H7 (cell line): ENCODE measurements at places on chromosomes 3 and 15. TPM values are rescaled to one million over a fixed set of nuclear protein-coding genes. Genes with fewer than 3 reads are reported as not detected.

The ITIH1 gene
- total RNA-seq: not detected in 2 replicates

The UCN2 gene
- 0.15 and 0.69 TPM in 2 replicates for total RNA-seq

The ZNF620 gene
- 5.6 and 8.8 TPM in 2 replicates for total RNA-seq

The CPNE9 gene
- 0.18 and 0.38 TPM in 2 replicates for total RNA-seq

The ANP32A gene
- total RNA-seq: 107 and 138 TPM in 2 replicates

The CCDC39 gene
- total RNA-seq: 0.07 TPM in 1 of 2 replicates, not detected in the other

The FRMD4B gene
- total RNA-seq: 1.0 and 1.6 TPM in 2 replicates

The GHRL gene
- not detected in 2 replicates for total RNA-seq

The ARID3B gene
- 65.9 and 68.0 TPM in 2 replicates for total RNA-seq

The ADAMTSL3 gene
- total RNA-seq: 0.48 and 0.67 TPM in 2 replicates

The LRRIQ4 gene
- total RNA-seq: 0.15 TPM in 1 of 2 replicates, not detected in the other

The MCF2L2 gene
- total RNA-seq: 5.3 and 6.4 TPM in 2 replicates

- peak; percentile 97 for DNase-seq
Measured at GRCh38 chr3:128432971-128433836, 33.5 kb downstream of the DNAJB8 start.

- no peak for DNase-seq
Measured at GRCh38 chr15:63497642-63498467, 6.5 kb upstream of the USP3 start.

GRCh38 chr15:66603301-66604179, 37.7 kb upstream of the LCTL start:
- DNase-seq: peak; percentile 92

DNA sequence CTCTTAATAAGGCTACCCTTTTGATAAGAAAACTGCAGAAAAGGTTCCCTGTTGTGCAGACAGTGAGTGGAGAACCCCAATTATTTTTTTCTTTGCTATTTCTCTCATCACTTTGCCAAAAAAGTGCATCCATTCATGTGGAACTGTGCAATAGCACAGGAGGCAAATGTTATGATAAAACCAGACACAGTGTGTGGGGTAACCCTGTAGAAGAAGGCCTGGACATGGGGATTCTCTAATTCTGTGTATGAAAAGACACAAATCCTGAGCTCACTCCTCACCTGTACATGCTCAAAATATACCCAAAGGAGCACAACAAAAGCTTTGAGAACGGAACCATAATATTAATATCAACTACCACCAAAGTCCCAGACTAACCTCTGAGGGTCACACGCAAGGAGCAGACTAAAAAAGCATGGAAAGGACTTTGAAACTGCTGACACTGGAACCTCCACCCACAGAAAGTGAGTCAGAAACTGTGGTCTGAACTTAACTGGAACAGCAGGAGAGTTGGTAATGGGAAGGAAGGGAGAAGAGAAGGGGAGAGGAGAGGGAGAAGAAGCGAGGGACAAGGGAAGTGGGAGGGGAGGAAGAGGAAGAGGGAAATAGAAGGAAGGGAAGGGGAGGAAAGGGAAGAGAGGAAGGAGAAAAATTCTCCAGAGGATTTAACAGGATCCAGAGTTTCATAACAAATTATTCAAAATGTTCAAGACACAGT, 299.9 kb downstream of the TBC1D5 start:
- DNase-seq: no peak

- no peak for DNase-seq
Measured at GRCh38 chr3:74127256-74127655, 487.2 kb downstream of the CNTN3 start.

DNA sequence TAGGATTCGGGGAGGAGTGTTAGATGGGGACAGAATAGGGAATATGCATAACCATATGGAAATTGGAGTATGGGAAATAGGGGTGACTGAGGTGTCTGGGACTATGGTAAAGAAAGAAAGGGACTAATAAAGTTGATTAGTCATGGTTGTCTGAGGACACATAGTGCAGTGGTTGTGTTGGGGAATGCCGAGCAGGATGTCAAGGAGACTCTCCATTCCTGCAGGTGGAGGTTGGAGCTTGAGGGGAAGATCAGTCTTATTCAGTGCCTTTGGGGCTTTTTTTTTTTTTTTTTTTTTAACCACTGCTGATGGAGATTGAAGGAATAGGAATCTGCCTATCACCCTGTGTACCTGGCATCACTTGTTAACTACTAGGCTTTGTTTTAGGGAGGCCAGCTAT, 10.8 kb downstream of the NMD3 start:
- DNase-seq: no peak

GRCh38 chr3:175105066-175105465, 245.9 kb downstream of the NAALADL2 start:
- DNase-seq: no peak

- DNase-seq: no peak
Measured at GRCh38 chr15:66212563-66212921, 41.0 kb downstream of the MEGF11 start.

GRCh38 chr3:170679190-170679589, 93.3 kb upstream of the SLC7A14 start:
- no peak for DNase-seq

DNA sequence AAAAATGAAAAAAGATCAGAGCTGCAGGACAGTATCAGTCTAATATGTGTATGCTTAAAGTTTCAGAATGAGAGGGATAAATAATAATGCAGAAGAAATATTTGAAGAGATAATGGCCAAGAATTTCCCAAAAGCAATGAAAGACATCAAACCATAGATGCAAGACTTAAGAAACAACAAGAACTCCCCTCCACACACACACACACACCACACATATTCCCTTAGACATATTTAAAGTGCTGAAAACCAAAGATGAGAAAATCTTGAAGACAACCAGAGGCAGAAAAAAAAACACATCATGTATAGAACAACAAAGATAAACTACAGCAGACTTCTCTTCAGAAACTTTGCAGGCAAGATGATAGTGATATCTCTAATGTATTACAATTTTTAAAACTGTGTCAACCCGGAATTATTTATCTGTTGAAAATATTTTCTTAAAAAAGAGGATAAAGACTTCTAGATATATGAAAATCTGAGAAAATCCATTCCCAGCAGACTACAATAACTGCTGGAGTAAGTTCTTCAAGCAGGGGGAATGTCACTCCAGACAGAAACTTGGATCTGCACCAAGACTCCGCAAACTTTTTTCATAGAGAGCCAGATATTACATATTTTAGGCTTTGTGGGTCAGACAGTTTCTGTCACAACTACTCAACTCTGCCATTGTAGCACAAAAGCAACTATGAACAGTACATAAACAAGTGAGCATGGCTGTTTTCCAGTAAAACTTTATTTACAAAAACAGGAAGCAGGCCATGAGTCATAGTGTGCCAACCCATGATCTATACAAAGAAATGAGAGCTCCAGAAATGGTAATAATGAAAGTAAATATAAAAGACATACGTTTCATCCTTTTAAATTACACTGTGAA, 223.4 kb upstream of the CGNL1 start:
- no peak for DNase-seq

DNA sequence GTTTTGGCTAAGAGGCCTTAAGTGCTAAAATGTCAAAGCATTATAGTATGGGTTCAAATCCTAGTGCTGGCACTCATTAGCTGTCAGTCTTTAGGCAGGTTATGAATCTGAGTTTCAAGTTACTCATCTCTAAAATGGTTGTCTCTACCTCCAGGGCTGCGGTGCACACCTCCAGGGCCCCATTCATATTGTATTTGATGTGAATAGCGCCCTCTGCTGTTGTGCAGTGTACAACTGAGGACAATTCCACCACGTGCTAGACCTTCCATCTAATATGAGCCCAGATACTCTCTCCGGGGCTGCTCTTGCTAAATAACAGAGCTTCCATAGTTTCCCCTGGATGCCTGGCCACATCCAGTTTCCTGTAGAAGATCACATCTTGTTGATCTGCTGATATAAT, 54.3 kb downstream of the OXNAD1 start:
- DNase-seq: peak; percentile 81

GRCh38 chr3:53003320-53003719, 42.6 kb downstream of the SFMBT1 start:
- no peak for DNase-seq

DNA sequence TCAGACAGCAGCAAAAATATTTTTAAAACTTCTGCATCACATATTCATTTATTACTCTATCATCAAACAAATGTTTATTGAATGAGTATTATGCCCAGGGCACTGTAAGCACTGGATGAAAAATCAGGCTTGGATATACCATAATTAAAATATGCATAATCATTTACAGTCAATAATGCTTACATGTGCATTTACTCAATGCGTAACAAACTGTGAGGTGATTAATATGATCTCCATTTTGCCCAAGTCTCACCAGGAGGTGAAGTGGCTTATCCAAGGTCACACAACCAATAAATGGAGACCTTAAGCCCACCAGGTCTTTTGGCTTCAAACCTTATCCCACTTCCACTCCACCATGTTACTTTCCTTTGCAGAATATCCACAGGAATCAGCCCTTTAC, 117.3 kb upstream of the SLC24A5 start:
- no peak for DNase-seq

DNA sequence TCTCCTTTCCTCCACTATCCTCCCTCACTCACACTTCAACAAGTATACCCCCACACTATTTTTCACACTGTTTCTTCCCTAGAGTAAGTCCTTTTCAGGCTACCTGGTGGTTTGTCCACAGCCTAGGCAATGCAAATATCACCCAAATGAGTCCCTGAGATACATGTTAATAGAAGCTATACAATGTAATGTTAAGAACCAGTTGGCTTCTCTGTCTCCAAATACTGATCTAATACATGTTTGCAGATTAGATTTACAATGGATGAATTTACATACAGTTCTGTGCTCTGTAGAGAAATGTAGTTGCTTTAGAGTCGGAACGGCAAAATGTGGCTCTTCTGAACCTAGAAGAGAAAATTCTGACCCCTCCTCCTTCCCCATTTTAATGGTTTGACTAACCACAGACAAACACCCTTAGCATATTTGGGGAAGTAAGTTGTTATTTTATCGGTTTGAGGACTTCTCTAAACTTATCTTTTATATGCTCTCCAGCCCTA, 63.6 kb upstream of the MBNL1 start:
- DNase-seq: no peak

- no peak for DNase-seq
Measured at GRCh38 chr3:120778776-120779175, 36.2 kb downstream of the GTF2E1 start.

DNA sequence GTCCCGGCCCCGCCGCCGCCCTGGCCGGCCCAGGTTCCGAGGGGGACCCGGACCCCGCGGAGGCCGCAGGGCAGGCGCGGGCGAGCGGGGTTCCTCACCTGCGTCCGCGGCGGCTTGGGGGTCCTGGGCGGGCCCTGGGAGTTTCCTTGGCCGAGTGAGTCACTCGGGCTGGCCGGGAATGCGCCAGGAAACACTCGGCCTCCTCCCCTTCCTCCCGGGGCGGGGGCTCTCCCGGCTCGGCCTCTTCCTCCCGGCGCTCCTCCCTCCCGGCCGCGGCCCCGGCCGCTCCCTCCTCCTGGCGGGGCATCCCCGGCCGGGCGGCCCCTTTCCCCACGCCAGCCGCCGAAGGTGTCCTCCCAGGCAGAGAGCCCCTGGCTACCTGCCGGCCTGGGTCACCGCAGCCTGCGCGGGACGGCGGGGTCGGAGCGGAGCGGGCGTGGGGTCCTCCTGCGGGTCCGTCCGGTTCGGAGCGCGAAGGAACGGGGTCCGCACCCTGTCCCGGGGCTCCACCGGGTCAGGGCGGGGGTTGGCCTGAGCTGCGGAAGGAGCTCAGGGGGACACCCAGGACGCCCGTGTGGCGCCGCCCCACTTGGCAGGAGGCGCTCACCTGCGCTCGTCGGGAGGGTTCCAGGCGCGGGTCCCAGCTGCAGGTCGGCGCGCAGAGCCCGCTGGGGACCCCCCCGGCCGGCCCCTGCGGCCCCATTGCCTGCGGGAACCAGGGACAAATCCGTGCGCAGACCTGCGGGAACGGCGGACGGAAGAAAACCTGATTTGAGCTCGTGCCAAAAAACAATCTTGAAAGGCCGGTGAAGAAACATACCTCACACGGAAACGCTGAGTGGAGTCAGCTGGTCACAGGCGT, at the start of gene CYFIP1:
Gene CYFIP1 (minus strand): TSS at position 180 of the 862 bp plus-strand sequence. CDS start 33,083 bp downstream, outside the sequence.
- peak; percentile 95 for DNase-seq

DNA sequence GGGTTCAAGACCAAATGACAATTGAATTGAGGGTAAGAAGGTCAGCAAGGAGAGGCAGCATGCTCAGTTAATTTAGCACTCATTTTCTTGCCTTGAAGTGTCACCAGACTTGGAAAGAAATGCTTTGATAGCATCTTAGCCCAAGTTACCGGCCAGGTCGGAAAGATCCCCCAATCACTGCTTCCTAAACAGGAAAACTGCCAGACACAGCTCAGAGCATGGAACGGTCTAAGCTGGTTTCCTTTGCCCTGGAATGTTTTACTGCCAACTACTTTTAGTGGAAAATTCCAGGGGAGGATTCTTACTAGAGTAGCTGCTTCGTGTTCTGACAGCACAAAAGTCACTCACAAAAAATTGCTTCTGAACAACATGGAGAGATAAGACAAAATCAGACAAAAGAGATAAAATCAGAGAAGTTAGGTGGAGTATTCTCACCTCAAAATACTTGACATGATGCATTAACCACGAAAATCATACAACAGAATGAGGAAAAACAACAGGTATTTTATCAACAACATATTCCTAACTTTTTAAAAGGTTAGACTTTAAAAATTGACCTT, 65.5 kb downstream of the CCR4 start:
- DNase-seq: no peak

DNA sequence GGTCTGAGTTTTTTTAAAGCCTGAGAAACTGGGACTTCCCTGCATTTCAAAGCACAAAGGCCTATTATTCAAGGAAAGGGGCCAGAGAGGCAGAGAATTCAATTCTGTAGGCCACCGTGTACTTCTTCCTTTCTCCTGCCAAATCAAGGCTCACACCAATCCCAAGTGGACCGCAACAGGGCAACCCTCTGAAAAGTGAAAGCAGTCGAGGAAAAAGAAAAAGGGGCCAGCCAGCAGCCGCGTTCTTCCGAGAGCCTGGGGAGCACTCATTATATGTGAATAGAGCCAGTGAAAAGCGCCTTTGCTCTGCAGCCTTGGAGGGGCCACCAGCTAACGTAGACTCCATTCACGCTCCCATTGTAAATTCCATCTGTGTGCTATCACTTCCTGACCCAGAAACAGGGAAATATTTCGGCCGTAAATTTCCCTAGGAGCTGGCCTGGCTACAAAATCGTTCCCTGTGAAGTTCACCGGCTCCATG, 45.9 kb upstream of the THUMPD3 start:
- peak; percentile 44 for DNase-seq

DNA sequence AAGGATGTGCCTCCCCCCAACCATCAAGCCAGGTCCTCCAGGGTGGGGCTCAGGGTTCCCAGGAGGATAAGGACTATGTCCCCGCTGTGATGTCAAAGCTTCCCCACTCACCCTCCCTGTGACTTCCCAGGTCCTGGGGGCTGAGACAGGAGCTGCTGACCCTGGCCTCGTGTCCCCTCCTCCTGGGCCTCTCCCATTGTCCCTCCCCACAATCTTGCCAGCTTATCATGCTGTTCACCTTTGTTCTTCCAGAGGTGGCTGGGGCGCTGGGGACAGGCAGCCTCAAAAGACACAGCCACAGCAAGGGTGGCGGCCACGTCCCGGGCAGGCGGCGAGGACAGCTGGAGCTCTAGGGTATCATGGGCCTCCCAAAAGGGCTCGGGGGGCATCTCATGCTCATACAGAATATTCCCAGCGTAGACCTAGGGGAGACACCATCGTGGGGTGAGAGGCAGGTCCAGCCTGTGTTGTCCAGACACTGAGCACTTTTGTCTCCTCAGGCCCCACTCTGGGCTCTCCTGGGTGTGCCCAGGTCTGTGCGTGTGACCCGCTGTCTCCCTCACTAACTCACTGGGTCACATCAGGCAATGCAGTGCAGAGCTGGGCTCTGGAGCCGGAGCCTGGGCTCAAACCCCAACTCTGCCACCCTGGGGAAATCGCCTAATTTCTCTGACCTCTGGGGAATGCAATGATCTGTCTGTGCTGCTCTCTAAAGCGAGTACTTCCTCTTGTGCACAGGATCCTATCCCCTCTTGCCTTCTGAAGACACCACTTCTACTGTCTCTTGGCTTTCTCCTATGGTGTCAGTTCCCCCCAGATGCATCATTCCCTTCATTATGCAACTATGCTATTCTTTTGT, 30.0 kb downstream of the SNX33 start:
- DNase-seq: no peak
